Ovary (tissue), 10 donors: ENCODE measurements at places on chromosomes 4 and X.

DNA sequence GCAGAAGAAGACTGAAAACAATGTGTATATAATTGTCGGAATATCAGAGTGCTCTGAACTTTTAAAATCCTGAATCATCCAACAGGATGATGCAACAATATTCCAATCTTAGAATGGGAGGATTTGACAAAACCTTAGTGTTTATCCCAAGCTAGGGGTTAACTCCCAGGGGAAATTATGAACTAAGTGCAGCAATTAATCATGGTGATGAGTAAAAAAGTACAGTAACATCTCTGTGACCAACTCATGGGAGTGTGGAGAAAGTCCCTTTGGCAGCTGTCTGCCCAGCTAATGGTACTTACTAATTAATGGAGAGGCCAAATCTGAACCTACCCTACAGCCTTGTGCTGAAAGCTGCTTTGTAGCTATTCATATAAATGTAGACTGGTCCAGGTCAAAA is 257.6 kb upstream of the DDX53 start:
- DNase-seq: no peak

GRCh38 chr4:85039526-85039925 is 73.0 kb upstream of the WDFY3 start:
- no peak for DNase-seq

GRCh38 chrX:100696699-100697351 is 35.1 kb downstream of the SYTL4 start:
- DNase-seq: no peak

DNA sequence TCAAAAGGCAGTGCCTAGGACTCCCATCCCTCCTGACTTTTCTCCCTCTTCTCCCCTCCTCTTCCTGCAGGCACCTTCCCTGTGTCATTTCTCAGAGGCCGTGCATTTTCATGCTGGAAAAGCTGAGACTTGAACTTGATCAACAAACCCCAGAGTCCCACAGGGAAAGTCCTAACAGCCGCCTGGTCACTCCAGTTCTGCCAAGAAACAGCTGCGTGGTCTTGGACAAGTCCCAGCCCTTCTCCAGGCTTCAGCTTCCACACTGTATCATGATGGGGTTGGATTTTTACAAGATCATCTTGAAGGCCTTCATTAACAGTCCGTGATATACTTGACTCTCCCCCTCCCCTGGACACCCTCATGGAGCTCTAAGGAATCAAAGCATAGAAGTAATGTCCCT is 366.0 kb downstream of the BCOR start:
- no peak for DNase-seq

GRCh38 chr4:53060278-53060677 is 198.2 kb downstream of the RASL11B start:
- DNase-seq: no peak
